A549 treated with AZD2906 at 1 μM for 4 hours (cell line): ENCODE measurements at places on chromosomes 4 and X. TPM values are rescaled to one million over a fixed set of nuclear protein-coding genes. Genes with fewer than 3 reads are reported as not detected.

CSAG2 gene
- not detected in 5 replicates for total RNA-seq

MTNR1A gene
- 0.50 to 0.93 TPM (median 0.69 TPM) in 5 replicates for total RNA-seq

FMR1NB gene
- total RNA-seq, result not detected in 5 replicates

TRIM75 gene
- not detected in 5 replicates for total RNA-seq

USP26 gene
- not detected in 5 replicates for total RNA-seq

TCEAL2 gene
- total RNA-seq, result not detected in 5 replicates

LIMCH1 gene
- 35.7 to 54.6 TPM (median 47.2 TPM) in 5 replicates for total RNA-seq

UGT2A1 gene
- not detected in 5 replicates for total RNA-seq

HSFX2 gene
- total RNA-seq, result 0.13 to 0.18 TPM (median 0.15 TPM) in 4 of 5 replicates, not detected in the other

ENAM gene
- total RNA-seq, result 0.01 to 0.02 TPM in 2 of 5 replicates, not detected in the others

DMRTC1 gene
- total RNA-seq, result not detected in 5 replicates

PTTG2 gene
- total RNA-seq, result not detected in 5 replicates

STPG2 gene
- not detected in 5 replicates for total RNA-seq

PPARGC1A gene
- 0.02 to 0.09 TPM (median 0.04 TPM) in 5 replicates for total RNA-seq

UGT8 gene
- 0.06 to 0.17 TPM (median 0.14 TPM) in 5 replicates for total RNA-seq

MAGEA12 gene
- total RNA-seq, result 0.06 to 0.29 TPM (median 0.15 TPM) in 5 replicates

USP17L22 gene
- total RNA-seq, result not detected in 5 replicates

NUDT11 gene
- 2.7 to 3.6 TPM (median 2.8 TPM) in 5 replicates for total RNA-seq

CLCN4 gene
- total RNA-seq, result 3.9 to 5.1 TPM (median 4.4 TPM) in 5 replicates
